ENCODE measurements at places on chromosomes 6 and 20. TPM values are rescaled to one million over a fixed set of nuclear protein-coding genes. Genes with fewer than 3 reads are reported as not detected.

OXT gene
- total RNA-seq: not detected

FOXP4 gene
- 4.9 TPM for total RNA-seq

PROKR2 gene
- total RNA-seq: not detected

FABP7 gene
- not detected for total RNA-seq

TNFRSF6B gene
- total RNA-seq: 5.9 TPM

HLA-DRB1 gene
- total RNA-seq: not detected

SLC24A3 gene
- not detected for total RNA-seq

OPRL1 gene
- total RNA-seq: 0.33 TPM

TXLNB gene
- total RNA-seq: 0.40 TPM

CALHM6 gene
- not detected for total RNA-seq

DNAH8 gene
- total RNA-seq: not detected

ESR1 gene
- total RNA-seq: 0.03 TPM

DNA sequence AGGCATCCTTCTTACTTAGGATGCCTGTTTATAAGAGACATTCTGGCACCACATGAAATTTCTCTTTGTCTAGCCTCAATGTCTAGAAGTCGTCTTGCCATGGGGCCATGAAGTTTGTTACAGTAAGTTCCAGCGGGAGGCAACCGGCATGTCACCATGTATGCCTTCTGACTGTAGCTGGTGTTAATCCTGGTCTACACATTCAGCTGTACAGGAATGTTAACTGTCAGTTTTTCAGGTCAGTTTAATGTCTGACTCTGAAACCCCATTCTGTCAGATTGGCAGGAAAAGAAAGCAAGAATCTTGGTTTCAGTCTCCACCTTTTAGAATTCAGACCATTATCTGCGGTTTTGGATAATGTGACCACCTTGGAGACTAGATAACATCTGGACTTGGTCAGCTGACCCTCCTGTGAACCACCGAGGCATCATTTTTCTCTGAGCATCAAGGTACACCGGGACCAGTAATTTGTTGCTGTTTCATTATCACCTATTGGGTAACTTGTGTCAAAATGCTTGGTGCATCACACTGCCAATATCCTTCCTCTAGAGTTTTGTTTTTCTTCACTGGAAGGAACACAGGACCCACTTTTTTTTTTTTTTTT is 228.7 kb downstream of the DOK5 start:
- no peak for DNase-seq

DNA sequence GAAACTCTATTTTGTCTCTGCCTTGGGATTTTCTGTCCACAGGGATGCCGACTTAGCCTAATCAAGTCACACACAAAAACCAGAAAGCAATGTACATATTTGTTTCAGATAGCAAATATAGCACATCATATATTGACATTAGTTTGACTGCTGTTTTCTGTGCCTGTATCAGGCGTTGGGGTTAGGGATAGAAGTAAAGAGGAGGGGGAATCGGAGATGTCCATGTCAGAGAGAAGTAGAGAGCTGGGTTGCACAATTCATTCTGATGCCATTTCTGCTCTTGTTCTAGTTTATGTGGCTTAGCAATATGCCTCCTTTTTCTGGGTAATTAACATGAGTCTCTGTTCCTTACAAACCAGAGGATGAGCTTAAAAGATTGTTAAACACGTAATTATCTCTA is 14.7 kb upstream of the IPCEF1 start:
- no peak for DNase-seq

- DNase-seq: no peak
Observed at GRCh38 chr6:52513464-52513863, 63.4 kb downstream of the TRAM2 start.

- DNase-seq: no peak
Observed at GRCh38 chr6:84061174-84061573, 27.6 kb downstream of the MRAP2 start.

DNA sequence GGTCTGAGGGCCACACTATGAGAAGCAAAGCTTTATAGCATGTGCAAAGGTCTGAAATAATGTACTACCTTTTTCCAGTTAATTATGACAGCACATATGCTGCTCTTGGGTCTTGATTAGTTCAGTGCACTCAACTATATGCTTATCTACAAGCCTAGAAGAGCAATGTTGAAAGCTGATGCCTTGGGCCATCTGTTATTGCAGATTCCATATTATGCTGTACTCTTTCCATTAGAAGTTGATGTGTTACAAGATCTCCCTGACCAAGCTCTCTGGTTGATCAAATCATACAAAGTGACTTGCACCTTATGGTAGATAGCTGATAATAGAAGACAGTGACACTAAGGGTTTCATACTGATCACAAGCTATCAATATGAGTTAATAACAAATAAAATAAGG is 327.3 kb downstream of the FRK start:
- DNase-seq: no peak

GRCh38 chr6:161003336-161003735 is 11.8 kb downstream of the MAP3K4 start:
- DNase-seq: no peak

GRCh38 chr6:130322673-130323268 is 43.0 kb upstream of the TMEM200A start:
- DNase-seq: peak; percentile 45

GRCh38 chr20:33119725-33120720 is 40.6 kb downstream of the BPIFB4 start:
- DNase-seq: peak; percentile 56

DNA sequence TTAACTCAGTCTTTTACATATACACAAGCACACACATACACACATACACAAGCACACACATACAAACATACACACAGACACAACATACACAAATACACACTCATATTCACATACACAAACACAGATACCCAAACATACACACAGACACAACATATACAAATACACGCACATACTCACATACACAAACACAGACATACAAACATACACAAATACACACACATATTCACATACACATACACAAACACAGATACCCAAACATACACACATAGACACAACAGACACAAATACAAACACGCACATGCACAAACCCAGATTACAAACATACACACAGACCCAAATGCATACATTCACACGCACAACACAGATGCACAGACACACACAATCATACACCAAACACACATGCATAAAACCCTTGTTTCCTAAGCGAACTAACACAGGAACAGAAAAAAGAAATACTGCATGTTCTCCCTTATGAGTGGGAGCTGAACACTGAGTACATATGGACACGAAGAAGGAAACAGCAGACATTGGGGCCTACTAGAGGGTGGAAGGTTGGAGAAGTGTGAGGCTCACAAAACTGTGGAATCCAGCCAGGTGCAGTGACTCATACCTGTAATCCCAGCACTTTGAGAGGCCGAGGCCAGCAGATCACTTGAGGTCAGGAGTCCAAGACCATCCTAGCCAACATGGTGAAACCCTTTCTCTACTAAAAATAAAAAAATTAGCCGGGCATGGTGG is 34.2 kb downstream of the PIM1 start:
- peak; percentile 61 for DNase-seq

DNA sequence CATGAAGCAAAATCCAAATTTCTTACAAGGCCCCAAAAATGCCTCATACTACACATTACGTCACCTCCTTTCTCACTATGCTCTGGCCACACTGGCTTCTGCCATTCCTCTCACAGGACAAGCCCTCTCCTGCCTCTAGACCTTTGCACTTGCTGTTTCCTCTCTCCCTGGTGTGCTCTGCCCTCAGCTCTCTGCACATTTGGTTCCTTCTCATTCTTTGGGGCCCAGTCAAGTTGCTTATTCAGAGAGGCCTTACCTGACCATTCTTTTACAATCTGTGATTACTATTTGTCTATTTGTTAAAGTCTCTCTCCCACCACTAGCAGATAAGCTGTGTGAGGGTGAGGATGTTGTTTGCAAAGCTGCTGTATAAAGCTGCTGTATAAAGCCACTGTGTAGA is 15.4 kb upstream of the GSTA4 start:
- DNase-seq: no peak

DNA sequence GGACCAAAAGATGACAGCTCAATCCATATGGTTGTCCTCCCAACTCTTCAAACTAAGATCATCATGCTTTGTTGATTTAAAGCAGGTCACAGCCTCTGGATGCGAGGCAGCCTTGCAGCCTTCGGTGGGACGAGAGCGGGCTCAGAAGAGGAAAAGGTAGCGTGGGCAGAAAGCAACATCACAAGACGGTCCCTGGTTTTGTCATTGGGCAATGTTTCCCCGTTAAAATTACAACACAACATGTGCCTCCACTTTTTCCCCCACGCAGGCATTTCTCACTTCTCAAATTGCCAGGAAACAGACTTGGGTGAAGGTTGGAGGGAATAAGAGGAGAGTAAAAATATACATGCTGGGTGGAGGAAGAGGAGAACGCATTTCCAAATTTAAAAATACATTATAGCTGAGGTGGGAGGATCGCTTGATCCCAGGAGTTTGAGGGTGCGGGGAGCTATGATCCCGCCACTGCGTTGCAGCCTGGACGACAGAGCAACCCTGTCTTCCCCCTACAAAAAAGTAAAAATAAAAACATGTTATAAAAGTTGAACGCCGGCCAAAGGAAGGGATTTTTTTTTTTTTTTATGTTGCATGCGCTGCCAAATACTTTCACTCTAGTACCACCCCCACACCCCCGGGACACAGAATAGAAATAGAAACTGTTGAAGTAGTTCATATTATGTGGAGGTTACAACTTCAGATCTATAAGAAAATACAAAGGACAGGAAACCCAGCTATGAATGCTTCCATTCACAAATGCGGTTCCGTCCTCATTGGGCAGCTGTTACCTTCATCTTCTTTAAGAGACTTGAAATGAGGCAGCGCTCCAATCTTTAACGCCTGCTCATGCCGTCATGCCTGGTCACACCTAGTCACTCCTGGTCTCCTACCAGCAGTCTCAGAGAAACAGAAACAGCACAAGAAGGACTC is 13.9 kb upstream of the NAA20 start:
- no peak for DNase-seq

DNA sequence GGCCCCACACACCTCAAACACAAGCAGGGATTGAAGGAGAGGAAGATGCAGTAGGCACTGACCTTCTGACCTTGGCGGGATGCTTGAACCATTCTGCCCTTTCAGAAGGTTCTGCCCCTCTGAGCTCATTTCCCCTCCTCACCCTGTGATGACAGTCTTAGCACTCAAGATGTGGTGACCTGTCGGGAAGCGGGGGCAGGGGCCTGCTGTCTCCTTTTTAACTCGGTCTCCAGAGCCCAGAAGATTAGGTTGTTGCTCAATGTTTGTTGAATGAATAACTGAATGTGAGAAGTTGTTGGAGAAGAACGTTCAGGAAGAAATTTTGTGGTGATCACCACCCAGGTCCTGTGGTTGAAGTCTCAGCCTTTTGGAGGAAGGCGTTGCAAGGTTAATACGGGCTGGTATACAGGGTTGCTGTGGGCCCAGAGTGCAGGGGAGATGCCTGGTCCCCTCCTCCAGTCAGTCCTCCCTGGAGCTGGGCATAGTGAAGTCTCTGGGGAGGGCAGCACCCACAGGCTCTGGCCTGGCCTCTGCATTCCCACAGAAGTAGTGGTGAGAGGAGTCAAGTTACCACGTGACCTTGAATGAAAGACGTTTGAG is 49.7 kb upstream of the FUCA2 start:
- no peak for DNase-seq

DNA sequence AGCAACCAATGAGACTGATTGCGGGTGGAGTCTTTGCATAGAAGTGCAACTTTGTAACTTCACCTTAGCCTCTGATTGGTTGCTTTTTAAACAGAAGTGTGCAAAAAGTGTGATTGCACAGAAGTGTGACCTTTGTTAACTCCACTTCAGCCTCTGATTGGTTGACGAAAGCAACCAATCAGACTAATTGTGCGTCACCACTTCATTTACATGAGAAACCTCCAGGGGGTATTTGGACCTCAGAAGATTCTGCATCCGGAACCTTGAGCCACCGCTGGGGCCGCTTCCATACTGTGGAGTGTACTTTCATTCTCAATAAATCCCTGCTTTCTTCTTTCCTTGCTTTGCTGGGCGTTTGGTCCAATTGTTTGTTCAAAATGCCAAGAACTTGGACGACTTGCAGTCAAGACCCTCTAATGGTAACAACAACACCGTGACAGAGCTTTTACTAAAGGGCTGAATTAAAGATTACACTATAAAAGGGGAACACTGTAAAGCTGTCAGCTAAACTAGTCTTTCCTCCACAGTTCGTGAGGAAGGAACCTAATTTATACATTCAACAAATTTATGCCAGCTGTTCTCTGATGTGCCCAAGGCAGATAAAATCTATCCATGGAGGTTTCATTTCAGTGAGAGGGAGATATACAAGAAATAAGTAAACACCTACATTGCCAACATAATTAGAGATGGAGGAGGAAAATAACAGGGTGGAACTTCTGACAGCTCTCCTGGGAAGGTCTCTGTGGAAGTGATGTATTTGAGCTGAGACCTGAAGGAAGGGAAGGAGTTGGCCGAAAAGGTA is 1.4 kb upstream of the HECA start:
- DNase-seq: no peak

DNA sequence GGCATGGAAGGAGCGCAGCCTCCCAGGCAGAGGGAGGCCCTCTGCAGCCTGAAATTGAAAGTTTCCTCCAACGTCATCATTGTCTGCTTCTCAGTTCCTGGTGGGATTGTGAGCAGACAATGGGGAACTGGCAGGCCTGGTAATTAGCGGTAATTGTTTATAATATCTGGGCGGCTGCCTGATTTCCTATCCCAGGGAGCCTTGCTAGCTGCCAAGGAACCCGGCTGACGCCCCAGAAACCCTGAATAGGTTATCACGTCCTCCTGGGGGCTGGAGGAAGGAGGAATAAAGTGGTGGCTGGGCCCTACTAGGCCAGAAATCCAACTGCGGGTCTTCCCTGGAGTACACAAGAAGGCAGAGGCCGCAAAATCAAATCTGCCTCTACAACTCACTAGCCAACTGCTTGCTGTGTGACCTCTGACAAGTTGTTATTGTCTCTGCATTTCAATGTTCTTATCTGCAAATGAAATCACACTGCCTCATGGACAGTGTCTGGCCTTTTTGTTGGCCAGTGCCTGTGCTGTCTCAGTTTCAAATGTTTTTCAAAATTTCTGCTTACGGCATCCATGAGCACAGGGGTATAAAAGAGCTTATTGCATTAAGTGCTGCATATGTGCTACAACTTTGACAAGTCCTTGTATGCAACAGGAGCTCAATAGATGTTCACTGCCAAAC is 16.9 kb downstream of the KCNK15 start:
- no peak for DNase-seq

DNA sequence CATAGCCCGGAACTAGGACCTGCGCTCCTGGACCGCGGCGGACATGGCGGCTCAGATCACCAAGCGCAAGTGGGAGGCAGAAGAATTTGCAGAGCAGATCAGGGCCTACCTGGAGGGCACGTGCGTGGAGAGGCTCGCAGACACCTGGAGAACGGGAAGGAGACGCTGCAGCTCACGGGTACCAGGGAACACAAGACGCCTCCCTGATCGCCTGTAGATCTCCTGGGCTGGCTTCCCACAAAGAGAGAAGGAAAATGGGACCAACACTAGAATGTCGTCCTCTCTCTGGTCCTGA is 15.1 kb upstream of the HLA-A start:
- DNase-seq: no peak

GRCh38 chr6:150068151-150068550 is 770 bp downstream of the ULBP3 start:
- no peak for DNase-seq

GRCh38 chr6:153790048-153790447 is 249.0 kb upstream of the OPRM1 start:
- DNase-seq: peak; percentile 92
